ENCODE measurements at places on chromosomes 16 and 17.

GRCh38 chr16:35180970-35181369, 1721.6 kb downstream of the TP53TG3F start:
- no peak for DNase-seq

- no peak for DNase-seq
These were observed 18.4 kb downstream of the CARHSP1 start for GRCh38 chr16:8850279-8850885.

- DNase-seq = no peak
These were observed 13.0 kb downstream of the ALOX12B start for GRCh38 chr17:8074554-8074953.

DNA sequence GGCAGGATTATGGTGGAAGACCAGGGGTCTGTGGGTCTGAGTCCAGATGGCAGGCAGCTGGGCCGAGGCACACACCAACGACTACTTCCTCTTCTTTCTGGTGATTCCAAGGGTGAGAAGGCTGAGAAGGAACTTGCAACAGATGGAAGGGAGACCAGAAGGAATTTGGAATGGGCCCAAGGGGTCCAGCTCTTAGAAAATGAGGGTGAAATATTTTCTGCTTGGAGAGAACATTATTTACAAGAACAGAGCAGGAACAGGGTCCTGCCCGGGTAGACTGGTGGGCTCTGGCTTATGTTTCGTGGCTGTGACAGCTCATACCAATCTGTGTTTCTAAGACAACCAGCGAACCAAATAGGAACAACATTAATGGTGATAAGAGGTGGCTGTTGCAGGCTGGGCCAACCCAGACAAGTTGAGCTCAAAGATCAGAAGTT, 36.6 kb downstream of the CCDC42 start:
- DNase-seq = no peak

DNA sequence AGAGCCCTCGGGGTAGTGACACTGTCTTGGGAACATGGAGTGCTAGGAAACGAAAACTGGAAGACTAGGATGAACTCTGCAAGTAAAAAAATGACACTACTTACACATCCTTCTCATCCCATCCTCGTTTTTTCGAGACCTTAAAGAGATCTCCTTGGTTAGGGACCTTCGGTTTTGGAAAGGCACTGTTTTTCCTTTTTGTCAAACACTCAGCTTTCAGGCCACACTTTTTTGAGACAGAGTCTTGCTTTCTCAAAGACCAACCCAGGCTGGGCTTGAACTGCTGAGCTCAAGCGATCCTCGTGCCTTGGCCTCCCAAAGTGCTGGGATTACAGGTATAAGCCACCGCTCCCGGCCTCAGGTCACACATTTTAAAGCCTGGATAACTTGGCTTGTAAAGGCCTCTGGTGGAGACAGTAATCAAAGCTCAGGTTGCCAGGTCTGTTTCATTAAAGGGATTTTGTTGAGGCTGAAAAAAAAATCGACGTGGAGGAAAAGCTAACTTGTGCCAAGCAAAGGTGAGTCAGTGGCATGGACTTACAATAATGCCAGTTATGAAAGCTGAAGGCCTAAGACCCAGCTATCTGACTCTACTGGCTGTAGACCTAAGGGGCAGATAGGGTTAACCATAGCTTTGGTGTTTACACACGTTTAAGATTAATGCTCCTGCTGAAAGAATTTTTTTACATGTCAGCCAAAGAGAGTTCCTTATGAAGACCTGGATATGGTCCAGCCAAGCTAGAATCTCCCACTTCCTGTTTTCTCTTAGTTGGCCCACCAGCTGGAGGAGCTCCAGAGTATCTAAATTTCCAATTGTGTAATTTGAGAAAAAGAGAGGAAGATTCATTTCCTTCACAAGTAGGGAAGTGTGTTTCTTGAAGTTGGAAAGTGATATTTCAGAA, 823 bp downstream of the NBR1 start:
- DNase-seq = peak; percentile 17

- no peak for DNase-seq
These were observed 44.0 kb downstream of the PRMT7 start for GRCh38 chr16:68354816-68355215.

- no peak for DNase-seq
These were observed 40.6 kb upstream of the MMD start for GRCh38 chr17:55462234-55462633.

- DNase-seq = no peak
These were observed 2.2 kb upstream of the PDPK1 start for GRCh38 chr16:2535625-2536013.

DNA sequence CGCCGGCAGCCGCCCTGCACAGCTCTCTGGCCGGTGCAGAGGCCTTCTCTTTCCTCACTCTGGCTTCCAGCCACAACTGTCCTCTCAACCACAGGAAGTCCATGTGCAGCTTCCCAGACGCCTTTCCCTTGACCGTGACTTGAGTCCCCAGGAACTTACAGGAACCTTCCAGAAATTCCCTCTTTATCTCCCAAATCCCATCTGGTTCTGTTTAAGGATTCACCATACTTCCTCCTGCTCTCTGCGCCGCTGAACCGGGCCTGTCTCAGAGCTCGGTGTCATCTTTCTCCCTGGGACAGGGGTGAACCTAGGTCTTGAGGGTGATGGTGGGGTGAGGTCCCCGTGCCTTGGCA, 65.2 kb upstream of the ZNF469 start:
- no peak for DNase-seq

- no peak for DNase-seq
These were observed 23.6 kb downstream of the SEZ6 start for GRCh38 chr17:28982131-28982793.

- DNase-seq = peak; percentile 30
These were observed 184.5 kb downstream of the CCT6B start for GRCh38 chr17:34776456-34777443.

DNA sequence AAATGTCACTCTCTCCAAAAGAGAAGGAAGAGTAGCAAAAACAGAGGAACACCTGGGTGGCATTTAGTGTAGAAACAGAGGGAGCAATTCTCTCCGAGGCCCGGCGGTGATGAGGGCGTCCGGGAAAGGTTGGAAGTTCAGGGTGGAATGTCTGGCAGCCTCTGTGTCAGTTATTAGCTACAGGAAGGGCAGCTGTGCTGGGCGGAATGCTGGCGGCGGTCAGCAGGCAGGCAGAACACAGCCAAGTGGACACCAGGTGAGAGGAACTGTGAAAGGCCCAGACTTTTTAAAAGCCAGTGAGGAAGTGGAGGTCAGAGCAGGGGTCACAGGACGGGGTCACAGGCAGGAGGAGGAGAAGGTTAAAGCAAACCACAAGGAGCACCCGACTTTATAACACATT, 238.1 kb downstream of the NTN1 start:
- no peak for DNase-seq

DNA sequence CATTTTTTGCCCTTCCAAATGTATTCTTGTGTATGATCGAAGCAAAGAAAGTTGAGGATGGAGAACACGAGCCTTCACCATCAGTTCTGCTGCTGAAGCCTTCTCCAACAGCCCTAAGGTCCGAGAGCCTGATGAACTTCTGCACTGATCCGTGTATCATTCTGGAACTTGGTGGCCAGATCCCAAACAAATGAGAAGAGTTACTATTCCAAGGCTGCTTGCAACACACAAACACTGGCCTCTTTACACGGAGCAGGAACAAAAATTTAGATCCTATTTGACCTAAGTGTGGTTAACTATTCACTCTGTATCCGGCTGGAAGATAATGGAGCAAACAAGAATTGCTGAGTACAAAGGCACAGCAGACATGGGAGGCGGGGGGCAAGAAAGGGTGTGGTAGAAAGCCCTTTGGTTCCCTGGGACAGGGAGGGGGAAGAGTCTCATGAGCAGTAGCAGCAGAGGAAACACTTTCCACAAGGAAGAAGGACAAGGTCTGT, 282.9 kb downstream of the SOX9 start:
- no peak for DNase-seq

DNA sequence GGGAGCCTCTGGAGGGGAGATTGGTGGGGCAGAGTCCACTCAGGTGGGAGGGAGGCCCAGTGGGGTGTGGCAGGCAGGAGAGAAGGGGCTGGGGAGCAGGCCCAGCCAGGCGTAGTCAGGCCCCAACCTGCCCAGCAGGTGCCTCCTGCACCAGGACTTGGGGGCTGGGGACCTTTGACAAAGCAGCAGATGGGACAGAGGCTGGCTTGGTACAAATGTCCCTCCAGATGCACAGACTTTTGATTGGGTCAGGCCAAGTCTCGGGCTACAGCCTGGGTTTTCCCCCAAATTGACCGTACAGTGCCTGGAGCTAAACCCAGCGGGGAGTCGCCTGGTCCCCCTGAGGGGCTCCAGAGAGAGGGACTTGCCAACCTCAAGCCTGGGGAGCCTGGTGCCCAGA, 411 bp downstream of the GGT6 start:
- no peak for DNase-seq

GRCh38 chr17:48592057-48592514, 1.5 kb downstream of the HOXB5 start:
- no peak for DNase-seq

GRCh38 chr16:361872-362701, 8.3 kb downstream of the MRPL28 start:
- DNase-seq = peak; percentile 90

DNA sequence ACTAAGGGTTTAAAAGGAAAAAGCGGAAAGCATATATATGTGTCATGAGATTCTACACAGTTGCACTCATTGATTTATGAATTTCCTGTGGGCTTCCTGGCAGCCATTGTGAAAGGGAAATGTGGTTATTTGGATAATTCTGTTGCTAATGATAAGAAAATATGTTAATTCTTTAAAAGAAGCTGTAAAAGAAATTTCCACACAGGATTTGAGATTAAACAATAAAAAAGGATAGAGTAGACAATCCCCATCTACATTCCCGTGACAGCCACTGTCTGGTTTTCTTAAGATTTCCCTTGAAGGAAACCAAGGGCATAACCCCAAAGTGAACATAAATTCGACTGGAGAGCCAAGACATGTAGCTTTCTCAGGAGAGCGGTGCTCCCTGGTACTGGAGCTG, 397.5 kb downstream of the CPPED1 start:
- DNase-seq = no peak

DNA sequence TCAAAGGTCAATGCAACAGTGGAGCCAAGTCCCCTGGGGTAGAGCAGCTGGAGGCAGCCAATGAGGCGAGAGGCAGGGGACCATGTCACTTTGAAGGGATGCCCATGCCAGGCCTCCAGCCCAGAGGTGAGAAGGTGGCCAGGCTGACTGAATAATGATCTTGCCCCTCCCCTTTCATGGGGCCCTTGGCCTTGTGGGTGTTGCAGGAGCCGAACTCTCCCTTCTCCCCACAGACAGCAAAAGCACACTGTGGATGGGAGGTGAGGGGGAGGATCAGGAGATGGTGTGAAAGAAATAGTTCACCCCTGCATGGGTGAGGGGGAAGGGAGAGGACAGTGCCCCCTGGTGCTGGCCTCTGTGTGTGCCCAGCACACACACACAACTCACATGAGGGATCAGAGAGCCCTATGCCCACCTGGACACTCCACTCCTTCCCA, 15.8 kb upstream of the TBX21 start:
- DNase-seq = no peak

- DNase-seq = no peak
These were observed 4.7 kb downstream of the NUBP2 start for GRCh38 chr16:1787322-1788094.

DNA sequence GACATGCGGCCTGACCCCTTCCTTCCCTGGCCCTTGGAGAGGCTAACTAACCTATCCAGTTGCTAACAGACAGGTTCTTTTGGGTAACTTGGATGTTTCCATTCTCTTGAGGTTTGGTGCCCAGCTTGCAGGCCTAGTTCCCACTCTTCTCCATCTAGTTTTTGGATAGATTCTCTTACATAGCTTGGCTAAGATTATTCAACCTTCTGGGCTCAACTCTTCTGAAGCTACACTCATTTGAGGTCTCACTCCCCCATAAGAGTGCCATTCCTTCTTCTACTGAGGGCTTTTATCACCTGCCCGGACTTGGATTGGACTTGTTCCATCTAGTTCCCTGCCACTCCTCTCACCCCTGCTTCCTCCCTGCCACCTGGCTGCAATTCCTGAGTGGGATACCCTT, 44.1 kb upstream of the MARCHF10 start:
- DNase-seq = no peak

GRCh38 chr17:78355045-78355641, 4.7 kb downstream of the SOCS3 start:
- DNase-seq = no peak

GRCh38 chr16:85621698-85622428, 8.7 kb downstream of the GSE1 start:
- DNase-seq = no peak

DNA sequence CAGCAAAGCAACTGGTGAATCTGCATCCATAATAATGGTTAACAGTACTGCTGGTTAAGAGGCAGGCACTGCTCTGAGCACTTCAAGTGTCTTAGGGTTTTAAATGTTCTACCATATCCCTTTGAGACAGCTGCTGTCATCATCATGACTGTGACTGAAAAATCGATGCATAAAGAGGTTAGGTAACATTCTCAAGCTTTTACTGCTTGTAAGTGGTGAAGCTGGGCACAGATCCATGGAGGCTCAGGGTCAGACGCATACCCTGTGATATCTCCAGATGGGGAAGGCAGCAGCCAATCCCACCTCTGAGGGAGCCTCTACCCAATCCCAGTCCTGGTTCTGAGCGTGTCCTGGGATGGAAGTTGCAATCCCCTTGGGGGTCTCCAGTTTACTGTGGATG, 57.6 kb upstream of the SOX9 start:
- no peak for DNase-seq

DNA sequence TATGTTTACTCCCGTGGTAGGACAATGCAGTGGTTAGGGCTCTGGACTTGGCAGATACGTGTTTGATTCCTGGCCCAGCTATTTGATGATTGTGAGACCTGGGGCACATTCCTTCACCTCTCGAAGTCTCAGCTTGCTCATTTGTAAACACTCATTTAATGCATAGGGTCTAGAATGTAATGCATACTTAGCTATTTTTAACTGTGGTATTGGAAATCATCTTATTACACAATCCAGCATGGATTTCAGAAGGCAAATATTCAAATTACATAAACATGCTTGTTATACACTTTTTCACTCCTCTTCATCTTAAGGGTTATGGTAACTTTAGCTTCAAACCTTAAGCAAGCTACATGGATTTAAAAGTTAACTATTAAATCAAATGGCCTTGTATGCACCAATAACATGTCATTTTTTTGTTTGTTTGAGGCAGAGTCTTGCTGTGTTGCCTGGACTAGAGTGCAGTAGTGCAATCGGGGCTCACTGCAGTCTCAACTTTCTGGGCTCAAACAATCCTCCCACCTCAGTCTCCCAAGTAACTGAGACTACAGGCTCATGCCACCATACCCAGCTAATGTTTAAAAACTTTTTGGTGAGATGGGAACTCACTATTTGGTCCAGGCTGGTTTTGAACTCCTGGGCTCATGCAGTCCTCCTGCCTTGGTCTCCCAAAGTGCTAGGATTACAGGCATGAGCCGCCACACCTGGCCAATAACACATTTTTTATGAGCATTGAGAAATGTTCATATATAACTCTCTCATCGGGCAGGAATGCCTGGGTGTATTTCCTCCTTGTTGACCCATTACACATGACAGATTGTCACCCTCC, 52.5 kb downstream of the VAT1L start:
- no peak for DNase-seq

DNA sequence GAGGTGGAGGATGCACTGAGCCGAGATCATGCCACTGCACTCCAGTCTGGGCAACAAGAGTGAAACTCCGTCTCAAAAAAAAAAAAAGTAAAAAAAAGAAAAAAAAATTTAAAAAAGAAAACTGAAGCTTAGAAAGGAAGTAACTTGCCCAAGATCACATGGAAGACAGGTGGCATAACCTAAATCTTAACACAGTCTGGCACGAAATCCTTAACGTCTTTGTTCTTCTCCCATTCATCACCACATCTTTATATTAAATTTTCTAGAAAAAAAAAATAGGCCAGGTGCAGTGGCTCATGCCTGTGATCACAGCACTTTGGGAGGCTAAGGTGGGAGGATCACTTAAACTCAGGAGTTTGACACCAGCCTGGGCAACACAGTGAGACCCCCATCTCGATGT, 9.3 kb downstream of the WDR59 start:
- no peak for DNase-seq
